ENCODE measurements at places on chromosomes 3 and 15.

GRCh38 chr3:55661141-55661540, 174.0 kb upstream of the WNT5A start:
- no peak for DNase-seq

DNA sequence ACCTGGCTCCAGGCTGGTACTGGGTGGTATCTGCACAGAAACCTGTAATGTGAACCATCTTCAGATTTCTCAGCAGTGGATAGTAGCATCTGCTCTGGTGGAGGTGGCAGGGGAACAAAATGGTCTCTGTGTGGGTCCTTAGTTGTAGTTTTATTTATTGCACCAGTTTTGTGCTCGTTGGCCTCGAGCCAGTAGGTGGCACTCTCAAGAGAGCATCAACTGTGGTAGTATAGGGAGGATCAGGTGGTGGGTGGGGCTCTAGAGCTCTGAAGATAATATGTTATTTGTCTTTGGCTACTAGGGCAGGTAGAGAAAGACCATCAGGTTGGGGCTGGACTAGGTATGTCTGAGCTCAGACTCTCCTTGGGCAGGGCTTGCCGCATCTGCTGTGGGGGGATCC, 254.0 kb upstream of the GPR149 start:
- DNase-seq: no peak

GRCh38 chr3:122078235-122078935, 23.2 kb downstream of the CD86 start:
- DNase-seq: no peak

DNA sequence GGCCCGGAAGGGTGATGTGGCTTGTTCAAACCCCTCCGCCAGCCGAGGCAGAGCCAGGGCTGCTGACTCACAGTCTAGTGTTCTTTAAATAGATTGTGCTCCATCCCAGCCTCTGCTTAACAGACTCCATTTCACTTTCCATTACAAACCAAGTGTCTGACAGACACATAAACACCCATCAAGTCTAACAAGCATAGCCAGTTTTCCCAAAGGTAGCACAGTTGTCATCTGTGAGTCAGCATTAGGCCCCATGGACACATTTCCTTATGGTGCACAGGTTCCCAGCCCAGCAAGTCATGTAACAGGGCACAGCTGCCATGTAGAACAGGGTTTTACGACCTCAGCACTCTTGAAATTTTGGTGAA, 109.9 kb upstream of the RAP2B start:
- DNase-seq: no peak

DNA sequence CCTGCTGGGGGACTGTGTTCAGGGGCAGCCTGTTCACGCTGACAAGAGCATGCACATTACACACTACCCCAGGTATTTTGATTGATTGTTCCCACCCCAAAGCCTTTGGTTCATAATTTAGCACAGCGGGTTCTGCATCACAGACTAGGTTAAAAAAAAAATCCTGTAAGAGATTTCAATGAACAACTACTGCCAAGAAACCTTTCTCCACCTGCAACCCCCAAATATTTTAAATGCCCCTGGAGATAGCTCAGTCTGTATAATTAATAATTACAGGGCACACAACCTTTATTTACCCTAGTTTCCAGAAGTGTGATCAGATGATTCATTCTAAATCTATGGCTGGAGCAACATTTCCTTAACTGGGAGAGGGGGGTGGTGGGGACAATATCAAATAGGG, 87.6 kb downstream of the NR2F2 start:
- no peak for DNase-seq

- no peak for DNase-seq
Observed at GRCh38 chr3:108546247-108546646, 35.9 kb upstream of the MYH15 start.

DNA sequence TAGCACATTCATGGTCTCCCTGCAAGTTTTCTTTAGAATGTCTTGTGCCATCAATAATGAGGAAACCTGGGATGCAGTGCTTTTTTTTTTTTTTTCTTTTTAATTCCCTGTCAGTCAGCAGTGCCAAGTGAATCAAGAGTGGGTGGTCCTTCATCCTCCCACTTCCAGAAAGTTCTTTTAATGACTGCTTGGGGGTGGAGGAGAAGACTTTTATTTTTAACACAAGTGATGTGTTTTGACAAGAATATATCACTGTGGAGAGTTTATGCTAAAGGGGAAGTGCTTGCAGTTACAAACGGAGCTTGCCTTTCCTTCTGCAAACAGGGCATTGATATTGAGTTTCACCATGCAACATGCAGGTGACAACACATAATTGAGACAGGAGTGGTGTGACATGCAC, 69.7 kb downstream of the CACNA2D3 start:
- DNase-seq: no peak

- no peak for DNase-seq
Observed at GRCh38 chr15:67840749-67841512, 1.1 kb upstream of the RNU6-1 start.

DNA sequence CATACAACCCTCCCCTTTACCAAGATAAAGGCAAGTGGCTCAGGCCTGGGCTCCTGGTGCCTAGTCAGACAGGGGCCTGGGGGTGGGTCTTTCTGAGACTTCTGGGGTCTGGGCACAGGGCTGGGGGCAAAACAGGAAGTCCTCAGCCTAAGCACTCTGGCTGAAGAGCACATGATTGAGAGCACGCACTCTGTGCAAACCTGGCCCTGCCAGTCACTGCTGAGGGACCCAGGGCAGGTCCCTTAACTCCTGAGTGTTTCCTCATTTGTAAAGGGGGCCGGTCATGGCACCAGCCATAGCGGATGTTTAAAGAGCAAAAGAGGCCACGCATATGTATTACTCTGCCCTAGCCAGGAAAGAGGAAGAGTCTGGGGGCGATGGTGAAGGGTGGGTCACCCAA, 16.0 kb downstream of the TKT start:
- no peak for DNase-seq

GRCh38 chr3:18124501-18124900, 300.6 kb downstream of the SATB1 start:
- no peak for DNase-seq

- DNase-seq: no peak
Observed at GRCh38 chr3:71547249-71548198, 36.0 kb downstream of the FOXP1 start.

DNA sequence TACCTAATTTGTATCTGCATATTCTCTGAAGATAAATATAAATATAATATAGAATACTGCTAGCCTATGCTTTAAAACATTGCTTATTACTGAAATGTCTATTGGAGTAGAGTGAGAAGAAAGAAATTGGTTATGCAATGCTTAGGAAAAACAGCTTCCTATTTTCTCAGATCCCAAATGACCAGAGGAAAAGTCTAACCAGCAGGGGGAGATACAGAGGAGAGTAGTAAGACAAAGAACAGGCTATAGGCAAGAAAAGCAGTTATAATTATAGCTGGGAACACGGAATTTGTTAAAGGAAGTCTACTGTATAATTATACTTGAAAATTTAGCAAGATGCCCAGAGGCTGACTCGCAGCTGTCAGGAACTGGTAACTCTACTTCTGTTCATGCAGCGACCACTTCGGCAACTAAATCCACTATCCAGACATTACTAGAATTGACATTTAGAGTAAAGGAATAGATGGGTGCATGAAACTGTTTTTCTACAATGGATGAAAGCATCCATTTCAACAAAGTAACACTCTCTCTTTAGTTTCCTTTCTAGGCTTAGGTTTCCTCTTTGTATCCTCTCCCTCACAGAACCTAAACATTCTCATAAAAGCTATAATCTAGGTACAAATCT, 97.2 kb downstream of the TBC1D5 start:
- no peak for DNase-seq

DNA sequence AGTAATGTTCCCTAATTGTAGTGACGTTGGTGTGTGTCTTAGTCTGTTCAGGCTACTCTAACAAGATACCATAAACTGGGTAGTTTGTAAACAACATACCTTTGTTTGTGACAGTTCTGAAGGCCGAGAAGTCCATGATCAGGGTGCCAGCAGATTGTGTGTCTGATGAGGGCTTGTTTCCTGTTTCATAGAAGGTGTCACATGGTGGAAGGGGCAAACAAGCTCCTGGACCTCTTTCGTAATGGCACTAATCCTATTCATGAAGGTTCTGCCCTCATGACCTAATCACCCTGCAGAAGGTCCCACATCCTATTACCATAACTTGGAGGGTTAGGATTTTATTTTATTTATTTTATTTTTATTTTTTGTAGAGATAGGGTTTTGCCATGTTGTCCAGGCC, 11.1 kb downstream of the ATXN7 start:
- DNase-seq: no peak

DNA sequence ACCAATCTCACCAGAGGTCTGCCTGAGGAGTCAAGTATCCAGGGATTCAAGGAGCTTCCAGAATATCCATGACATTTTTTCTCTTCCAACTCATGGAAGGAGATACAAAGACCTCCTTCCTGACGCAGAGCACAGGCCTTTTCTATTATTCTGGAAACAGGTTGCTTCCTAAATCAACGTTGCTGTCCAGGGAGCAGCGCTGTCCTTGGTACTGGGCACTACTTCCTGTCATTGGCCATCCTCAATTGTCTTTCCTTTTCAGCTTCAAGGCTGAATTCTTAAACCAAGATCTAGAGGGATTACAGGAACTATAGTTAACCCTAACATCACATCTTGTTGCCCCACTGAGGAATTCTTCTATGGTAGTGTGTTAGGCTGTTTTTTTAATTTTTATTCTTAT, 50.4 kb upstream of the TBC1D21 start:
- no peak for DNase-seq

DNA sequence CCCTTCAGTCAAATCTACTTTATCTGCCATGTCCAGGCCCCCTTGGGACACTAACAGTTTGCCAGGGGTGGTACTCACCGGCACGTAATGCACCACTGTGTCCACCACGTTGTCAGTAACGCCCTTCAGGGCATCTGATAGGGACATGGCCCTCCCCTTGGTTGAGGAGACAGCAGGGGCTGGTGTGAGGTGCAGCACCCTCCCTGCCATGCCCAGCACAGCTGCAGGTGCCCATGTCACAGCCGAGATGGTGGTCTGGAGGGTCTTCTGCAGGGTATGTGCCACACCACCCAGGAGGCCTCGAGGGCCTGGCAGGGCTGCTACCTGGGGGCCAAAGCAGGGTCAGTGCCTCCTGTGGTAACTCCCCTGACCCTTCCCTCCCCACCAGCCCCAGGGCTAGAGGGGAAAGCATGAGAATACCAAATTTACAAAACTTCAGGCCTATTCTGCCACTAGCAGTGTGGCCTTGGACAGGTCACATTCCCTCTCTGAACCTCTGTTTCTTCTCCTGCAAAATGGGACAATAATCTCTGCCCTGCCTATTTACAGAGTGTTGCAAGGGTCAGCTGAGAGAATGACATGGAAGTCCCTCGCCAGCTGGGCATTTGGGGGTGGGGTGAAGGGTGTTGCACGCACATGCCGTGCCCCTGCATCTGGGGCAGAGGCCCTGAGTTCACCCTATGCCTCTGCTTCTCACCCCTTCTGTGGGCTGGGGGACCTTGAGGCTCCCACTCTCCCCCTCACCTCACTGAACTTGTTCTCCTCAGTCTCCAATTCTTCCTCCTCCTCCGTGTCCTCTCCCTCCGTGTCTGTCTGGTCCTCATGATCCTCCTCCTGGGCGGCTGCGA, 11.8 kb upstream of the KIF7 start:
- no peak for DNase-seq

DNA sequence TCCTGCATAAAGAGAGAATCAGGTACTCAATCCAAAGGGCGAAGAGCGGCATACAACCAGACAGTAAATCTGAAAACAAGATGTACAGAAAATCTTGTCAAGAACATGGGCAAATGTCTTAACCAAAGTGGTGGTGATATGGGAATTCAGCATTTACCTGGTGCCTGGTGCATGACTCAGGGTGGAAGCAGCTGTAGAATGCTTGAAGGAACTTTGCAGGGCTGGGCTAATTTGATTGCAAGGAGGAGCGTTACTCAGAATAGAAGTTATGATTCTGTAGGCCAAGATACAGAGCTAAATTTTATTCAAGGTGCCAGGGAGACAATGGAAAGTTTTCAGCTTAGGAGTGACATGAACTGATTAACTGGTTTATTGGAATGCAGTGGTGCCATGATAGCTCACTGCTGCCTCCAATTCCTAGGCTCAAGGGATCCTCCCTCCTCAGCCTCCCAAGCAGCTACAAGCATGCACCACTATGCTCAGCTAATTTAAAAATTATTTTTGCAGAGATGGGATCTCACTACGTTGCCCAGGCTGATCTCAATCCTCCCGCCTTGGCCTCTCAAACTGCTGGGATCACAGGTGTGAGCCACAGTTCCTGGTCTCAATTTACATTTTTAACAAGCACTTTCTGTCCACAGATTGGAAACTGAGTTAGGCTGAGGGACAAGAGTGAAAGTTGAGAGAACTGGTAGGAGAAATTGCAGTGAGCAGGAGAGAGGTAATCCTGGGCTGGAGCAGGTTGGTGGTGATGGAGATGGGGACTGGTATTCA, 91.5 kb upstream of the TBC1D5 start:
- no peak for DNase-seq

DNA sequence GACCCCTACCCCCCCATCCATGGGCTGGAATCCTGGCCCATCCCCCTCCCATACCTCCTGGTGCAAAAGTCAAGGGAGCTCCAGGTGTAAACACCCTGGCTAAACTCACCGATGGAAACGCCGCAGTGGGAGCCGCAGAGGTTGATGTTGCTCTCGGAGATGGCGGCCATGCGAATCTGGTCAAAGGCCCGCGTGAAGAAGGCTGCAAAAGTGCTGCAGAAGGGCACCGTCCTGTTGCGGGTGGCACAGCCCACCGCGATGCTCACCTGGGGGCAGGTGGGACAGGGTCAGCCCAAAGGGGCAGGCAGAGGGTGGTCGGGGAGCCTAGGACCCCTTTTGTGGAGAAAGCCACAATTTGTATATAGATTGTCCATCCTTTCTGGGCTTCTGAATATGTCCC, 26.7 kb downstream of the TKT start:
- no peak for DNase-seq

DNA sequence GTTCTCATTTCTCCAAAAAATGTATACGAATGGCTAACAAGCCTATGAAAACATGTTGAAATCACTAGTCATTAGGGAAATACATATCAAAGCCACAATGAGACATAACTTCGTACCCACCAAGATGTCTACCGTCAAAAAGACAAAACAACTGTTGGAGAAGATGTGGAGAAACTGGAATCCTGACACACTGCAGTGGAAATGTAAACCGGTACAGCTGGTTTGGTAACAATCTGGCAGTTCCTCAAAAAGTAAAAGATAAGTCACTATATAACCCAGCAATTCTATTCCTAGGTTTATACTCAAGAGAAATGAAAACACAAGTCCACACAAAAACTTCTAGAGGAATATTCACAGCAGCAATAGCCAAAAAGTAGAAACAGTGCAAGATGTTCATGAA, 7.0 kb downstream of the SCAPER start:
- no peak for DNase-seq

GRCh38 chr3:25084016-25084415, 344.0 kb upstream of the RARB start:
- no peak for DNase-seq

GRCh38 chr15:67061811-67062368, 3.5 kb upstream of the SMAD3 start:
- DNase-seq: no peak
